CD4-positive, alpha-beta T cell treated with Interleukin-4 for 4 hours (primary cell): ENCODE measurements at places on chromosomes 4 and X.

DNA sequence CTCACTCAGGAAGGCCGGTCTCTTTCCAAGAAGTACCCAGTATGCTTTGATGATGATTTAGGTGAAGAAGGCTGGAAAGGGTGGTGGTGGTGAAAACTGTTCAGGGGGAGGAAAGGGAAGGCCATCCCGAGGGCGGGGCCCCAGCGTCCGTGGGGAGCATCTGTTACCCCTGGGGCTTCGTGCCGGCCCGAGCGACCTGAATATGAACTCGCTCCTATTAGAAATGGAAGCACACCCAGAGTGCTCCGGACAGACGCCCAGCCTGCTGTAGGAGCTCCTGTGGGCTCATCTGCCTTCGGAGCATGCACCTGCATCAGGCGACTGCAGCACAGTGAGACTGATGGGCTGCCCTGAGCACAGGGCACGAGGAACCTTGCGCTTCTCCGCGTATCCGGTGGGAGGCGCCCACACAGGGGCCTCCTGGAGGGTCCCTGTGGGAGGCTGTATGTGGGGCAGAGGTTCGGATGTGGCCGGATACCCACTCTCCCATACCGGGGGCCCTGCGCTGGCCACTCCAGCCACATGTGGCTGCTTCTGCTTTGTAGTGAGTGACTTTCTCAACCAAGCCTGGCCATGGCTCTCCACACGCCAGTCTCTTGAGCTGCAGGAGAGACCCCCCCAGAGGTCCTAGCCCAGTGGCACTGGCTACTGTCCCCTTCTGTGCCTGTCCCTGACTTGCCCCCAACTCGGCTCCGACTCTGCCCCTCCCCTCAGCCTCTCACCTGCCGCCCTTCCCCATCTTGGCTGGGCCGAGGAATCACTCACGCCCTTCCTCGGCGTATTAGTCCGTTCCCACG lies 36.7 kb downstream of the FGFRL1 start:
- DNase-seq: no peak

DNA sequence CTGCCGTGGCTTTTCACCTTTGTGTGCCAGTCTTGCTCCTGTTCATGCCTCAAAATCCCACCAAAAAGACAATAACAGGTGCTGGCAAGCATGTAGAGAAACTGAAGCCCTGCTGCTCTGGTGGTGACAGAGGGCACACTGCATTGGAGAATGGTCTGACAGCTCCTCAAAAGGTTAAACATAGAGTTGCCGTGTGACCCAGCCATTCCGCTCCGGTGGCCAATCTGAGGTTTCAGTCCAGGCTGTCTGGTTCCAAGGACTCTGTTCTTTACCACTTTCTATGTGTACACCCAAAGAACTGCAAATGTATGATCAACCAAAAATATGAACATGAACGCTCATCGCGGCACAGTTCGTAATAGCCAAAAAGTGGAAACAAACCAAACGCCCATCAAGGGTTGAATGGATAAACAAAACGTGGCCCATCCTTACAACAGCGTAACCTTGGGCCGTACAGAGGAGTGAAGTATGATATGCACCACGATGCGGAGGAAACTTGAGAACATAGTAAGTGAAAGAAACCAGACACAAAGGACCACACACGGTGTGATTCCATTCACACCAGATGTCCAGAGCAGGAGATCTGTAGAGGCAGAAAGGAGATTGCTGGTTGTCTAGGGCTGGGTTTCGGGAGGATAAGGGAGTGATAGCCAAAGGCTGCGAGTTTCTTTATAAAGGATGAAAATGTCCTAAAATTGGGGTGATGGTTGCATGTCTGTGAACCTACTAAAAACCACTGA lies 33.6 kb upstream of the WFS1 start:
- no peak for DNase-seq

DNA sequence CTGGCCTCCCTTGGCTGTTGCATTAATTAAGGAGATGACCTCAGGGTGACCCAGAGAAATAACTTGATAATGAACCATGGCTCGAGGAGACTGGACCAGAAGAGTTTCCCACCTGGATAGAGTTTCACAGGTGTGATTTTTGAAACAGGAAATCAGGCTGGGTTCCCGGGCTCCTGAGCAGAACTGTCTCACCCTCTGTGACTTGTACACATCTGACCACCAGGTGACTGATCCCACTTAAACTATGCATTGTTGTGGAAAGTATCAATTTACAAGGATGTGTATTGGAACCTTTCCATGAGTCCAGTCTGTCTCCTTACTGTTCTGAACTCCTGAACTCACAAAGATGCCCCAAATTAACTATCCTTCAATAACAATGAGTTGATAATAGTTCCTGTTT lies 220.3 kb downstream of the PTTG2 start:
- DNase-seq: no peak

- DNase-seq: no peak
Observed at GRCh38 chrX:29172880-29173279, 585.6 kb downstream of the IL1RAPL1 start.

DNA sequence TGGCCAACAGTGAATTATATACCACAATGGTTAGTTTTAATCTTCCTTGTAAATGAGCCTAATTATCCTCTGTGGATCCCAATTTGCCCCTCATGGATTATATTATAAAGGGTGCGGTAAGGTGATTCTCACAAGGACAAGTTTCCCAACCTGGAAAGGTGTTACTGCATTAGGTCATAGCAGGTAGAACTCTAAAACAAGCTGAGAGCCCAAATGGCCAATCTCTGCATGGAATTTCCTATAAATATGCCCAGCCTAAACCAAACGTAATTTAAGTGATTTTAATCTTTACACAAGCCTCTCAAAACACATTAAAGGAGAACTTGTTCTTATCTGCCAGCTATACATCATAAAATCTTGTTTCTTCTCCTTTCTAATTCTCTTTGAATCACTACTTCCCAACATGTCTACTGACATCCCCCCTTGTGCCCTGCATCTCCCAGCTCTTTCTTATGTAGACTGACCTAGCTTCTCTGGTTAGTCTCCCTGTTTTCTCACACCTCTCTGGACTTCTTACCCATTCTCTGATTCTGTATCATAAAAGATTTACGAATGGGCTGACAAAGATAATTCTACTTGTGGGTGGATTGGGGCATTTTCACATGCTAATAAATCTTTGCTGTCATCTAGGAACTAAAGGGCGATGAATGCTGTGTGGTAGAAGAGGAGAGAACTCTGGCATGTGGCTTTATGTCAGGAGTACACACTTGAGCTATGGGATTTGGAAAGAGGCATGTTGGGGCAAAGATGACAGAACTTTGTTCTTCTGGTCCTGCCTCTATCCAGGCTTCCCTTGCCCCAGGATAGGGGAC lies 94.3 kb upstream of the PGRMC2 start:
- no peak for DNase-seq

DNA sequence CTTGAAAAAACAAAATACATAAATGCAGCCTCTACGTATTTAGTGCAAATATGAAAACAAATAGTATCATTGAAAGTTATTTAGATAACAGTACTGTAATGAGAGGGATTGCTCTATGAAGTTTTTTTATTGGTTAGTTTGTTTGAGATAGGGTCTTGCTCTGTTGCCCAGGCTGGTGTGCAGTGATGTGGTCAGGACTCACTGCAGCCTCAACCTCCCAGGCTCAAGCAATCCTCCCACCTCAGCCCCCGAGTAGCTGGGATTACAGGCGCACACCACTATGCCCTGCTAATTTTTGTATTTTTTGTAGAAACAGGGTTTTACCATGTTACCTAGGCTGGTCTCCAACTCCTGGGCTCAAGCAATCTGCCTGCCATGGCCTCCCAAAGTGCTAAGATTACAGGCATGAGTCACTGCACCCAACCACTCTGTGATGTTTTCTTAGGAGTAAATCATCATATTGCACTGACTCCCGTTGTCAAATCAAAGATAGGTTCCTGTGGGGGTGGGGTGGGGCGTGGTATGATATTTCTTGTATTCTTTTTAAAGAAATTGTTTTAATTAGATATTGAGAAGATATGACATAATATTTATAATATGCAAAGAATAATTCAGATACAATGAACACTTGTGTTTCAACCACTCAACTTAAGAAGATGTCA lies 75.8 kb downstream of the ATG4A start:
- no peak for DNase-seq

DNA sequence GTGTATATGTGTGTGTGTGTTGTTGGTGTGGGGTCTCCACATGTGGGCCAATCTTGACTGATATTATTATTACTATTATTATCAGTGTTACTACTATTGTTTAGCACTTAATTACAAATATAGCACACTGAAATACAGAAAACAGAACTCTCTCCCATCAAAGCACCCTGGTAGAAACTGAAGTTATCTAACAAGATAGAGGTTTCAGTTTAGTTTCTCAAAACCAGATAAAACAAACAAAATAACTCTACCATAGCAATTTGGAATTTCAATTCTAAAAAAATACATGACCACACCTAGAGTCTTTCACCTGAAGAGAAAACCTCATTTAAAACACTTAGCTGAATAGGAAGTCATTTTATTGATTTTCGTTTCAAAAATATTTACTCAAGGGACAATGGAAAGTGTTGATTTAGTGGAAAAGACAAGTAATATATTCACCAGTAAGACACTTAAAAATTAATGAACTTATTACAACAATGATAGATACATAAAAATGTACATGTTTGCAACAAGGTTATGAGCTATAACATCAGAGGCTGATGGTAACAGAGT lies 252.3 kb downstream of the PDHA2 start:
- DNase-seq: no peak

GRCh38 chrX:41604766-41605543 lies 83.8 kb upstream of the GPR34 start:
- DNase-seq: no peak

DNA sequence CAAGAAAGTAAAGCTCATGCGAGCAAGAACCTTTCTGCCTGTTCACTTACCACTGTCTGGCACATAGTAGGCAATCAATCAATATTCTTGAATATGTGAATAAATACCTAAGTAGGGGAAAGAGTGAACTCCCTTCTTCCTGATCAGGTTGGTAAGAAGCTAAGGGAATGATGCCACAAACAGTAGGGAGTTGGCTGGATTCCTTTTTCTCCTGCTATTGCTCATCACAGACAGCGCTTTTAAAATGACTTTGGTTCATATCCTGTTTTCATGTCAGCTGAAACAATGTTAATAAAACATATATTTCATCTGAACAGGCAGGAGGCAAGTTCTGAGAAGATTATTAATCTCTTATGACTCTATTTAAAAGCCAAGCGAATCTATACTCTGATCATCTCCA lies 99.2 kb downstream of the NSUN7 start:
- no peak for DNase-seq

DNA sequence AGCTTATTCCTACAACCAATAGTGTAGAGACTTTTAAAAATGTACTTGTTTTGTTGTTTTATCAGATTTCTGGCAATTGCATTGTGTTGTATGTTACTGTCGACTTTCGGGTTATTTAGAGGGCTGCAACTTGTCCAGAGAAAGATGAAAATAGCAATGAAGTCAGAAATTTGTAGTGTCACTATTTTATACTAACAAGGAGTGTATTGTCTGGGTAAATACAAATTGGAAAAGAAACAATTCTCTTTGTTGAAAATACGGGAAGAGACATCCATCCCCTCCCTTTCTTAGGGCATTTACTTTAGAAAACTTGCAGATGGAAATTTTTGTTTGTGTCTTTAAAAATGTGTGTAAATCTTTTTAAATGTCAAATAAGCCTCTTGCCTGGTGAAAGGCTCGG lies 792.0 kb downstream of the PCDH18 start:
- no peak for DNase-seq

DNA sequence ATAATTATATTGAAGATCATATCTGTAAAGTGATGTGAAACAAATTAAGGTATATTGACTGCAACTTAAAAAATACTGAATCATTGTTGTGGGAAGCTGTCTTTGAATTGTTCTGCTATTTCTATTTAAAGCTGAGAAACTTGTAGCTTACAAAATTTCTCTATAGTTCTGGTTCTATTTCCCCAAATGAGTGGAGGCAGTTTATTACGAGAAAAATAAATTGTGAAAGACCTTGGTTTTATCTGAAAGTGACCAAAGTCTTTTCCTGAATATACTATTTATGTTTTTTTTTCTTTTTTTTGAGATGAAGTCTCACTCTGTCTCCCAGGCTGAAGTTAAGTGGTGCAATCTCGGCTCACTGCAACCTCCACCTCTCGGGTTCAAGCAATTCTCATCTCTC lies 165.4 kb downstream of the SH3BGRL start:
- DNase-seq: no peak

DNA sequence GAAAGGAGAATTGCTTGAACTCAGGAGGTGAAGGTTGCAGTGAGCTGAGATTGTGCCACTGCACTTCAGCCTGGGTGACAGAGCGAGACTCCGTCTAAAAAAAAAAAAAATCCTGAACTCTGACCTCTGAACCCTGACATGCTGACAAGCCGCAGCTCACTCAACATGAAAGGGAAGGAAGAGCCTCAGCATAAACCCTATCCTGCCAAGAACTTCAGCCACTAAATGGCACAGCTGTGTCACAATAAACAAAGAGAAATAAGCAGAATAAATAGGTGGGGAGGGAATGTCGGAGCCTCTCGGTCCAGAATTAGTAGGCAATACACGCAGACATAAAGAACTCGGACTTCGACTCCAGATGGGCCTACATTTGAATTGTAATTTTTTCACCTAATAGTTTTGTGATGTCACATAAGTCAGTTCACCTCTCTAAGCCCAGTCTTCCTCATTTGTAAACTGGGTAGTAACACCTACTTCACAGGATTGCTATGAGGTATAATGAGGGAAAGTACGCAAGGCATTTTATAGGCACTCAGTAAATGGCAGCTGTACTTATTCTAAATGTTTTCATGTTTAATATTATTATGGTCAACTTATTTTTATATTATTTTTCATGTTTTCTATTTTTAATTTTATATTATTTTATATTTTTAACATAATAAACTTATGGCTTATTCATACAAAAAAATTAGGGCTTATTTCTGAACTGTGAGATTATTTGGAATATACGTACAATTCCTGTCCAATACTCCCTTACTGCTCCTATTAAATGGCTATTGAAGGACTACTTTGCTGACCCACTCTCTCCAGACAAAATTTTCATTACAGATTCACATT lies 243.4 kb downstream of the SCFD2 start:
- DNase-seq: no peak

- DNase-seq: no peak
Observed at GRCh38 chr4:56465599-56466295, 1.7 kb upstream of the SRP72 start.

DNA sequence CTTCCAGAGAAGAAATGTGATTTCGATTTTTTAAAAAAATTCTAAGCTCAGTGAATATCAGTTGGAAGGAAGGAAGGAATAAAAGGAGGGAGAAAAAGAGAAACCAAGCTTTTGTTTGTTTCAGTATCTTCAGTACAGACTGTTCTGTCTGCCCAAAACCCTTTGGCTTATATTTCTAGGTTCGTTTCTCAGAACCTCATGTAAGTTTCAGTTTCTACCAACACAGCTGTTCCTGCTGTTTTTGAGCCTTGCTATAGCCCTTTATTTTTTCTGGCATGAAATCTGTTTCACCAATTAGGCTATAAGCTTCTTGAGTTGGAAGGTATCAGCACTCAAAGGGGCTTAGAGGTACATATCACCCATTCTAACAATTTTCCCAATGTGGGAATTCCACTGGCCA lies 157.9 kb downstream of the GBA3 start:
- no peak for DNase-seq

DNA sequence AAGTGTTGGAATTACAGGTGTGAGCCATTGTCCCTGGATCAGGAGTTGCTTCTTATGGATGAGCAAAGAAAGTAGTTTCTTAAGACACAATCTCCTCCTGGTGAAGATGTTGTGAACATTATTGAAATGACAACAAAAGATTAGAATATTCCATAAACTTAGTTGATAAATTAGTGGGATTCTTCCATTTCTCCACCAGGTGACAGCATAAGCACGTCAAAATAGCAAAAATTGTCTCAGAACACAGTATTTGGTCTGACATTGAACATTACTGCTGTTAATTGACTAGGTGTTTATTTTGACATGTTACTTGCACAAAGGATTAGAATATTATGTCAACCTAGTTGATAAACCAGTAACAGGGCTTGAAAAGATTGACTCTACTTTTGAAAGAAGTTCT lies 21.6 kb downstream of the CLDN34 start:
- DNase-seq: peak; percentile 8
